Activated CD4-positive, alpha-beta memory T cell treated with anti-CD3 and anti-CD28 coated beads for 36 hours (primary cell): ENCODE measurements at places on chromosomes 13 and 19. TPM values are rescaled to one million over a fixed set of nuclear protein-coding genes. Genes with fewer than 3 reads are reported as not detected.

DNA sequence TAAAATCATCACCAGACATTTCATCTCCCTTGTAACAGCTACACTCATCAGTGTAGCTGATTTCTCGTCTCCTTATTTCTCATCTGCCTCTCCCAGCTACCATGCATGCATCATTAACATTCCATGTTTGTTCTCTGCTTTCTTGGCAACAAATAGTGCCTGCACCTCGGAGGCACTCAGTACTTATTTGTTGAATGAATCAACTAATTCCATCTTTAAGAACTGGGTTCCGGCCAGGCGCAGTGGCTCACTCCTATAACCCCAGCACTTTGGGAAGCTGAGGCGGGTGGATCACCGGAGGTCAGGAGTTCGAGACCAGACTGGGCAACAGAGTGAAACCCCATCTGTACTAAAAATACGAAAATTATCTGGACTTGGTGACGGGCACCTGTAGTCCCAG, 63.9 kb upstream of the GTF3A start:
- H3K36me3 ChIP-seq: no peaks in the 10 kb centered on the region
- no peak overlapping the region for H3K27ac ChIP-seq
- H3K4me3 ChIP-seq: no peak overlapping the region
- H3K27me3 ChIP-seq: peaks cover 18% of the 10 kb centered on the region

GRCh38 chr13:90533866-90534265, 813.6 kb upstream of the MIR17HG start:
- H3K27ac ChIP-seq: no peak overlapping the region
- H3K36me3 ChIP-seq: no peaks in the 10 kb centered on the region
- H3K4me1 ChIP-seq: no peaks in the 10 kb centered on the region
- DNase-seq: no peak
- H3K27me3 ChIP-seq: no peaks in the 10 kb centered on the region
- H3K4me3 ChIP-seq: no peak overlapping the region

GRCh38 chr13:40569024-40569350, 97.5 kb downstream of the FOXO1 start:
- H3K4me3 ChIP-seq: no peak overlapping the region
- H3K4me1 ChIP-seq: peaks cover 88% of the 10 kb centered on the region
- no peaks in the 10 kb centered on the region for H3K27me3 ChIP-seq
- no peak for DNase-seq
- no peak overlapping the region for H3K27ac ChIP-seq

- H3K4me3 ChIP-seq: no peak overlapping the region
- no peak overlapping the region for H3K27ac ChIP-seq
- DNase-seq: no peak
- H3K4me1 ChIP-seq: peaks cover 16% of the 10 kb centered on the region
- no peaks in the 10 kb centered on the region for H3K27me3 ChIP-seq
These were observed 4.9 kb downstream of the ACTMAP start for GRCh38 chr19:40745402-40745780.

GRCh38 chr19:35534803-35535480, 1.7 kb downstream of the GAPDHS start:
- H3K27ac ChIP-seq: no peak overlapping the region
- DNase-seq: no peak
- no peaks in the 10 kb centered on the region for H3K36me3 ChIP-seq
- peaks cover 13% of the 10 kb centered on the region for H3K4me1 ChIP-seq
- H3K27me3 ChIP-seq: peaks cover 28% of the 10 kb centered on the region
- no peak overlapping the region for H3K4me3 ChIP-seq

DNA sequence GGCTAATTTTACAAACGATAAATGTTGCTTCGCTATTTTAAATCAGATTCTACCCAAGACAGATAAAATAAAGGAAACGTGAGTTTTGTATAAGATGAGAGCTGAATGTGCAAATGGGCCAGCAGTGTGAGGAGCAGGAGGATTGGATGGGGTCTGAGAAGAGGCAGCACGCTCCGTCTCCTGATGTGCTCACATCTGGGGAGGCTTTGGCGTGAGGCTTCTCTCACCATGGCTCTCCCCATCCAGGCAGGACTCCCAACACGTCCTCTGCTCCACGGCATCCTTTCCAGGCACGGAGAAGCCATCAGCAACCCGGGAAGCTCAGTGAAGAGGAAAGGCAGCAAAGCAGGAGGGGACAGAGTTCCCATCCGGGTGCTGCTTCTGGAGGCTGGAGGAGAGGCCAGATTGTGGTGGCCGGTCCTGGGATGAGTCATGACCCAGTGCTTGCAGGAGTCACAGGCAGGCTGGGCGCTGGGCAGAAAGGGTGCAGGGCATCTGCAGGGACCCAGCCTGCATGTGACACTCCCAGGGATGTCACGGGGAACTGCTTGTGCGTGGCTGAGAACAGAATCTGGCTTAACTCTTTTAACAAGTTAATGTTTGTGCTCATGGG, 47.5 kb downstream of the ZNF536 start:
- H3K36me3 ChIP-seq: no peaks in the 10 kb centered on the region
- H3K4me1 ChIP-seq: no peaks in the 10 kb centered on the region
- no peaks in the 10 kb centered on the region for H3K27me3 ChIP-seq
- H3K4me3 ChIP-seq: no peak overlapping the region
- H3K27ac ChIP-seq: no peak overlapping the region

DNA sequence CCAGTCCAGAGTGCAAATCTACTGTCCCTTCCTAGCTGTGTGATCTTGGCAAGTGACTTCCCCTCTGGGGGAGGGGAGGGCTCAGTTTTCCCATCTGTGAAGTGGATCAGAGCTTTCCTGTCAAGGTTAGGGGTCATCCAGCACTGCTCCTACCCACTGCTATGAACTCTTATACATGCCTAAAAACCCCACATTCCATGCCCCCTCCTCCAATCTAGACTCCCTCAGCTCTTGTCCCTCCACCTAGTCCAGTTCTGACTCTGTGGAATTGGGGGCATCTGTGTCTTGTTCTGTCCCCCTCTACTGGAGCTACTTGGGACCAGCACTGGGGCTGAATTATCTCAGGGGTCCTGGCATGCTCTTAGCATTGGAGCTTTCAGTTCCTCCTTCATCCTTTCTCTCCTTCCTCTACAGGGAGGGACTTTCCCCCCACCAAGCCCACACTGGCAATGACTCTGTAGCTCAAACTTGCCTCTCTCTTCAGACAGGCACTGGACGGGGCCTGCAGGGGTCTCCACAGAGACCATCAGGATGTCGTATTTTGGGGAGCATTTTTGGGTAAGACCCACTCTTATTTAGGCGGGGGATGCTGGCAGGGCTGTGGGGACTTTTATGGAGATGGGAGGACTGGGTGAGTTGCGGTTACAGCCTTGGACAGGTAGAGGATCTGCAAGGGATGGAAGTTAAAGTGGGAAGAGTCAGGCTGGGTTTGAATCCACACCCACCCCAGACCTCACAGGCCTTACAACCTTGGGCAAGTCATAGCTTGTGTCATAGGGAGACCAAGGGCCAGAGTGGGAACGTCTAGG, 3.6 kb downstream of the FCHO1 start:
- DNase-seq: no peak
- no peak overlapping the region for H3K4me3 ChIP-seq
- no peaks in the 10 kb centered on the region for H3K27me3 ChIP-seq
- H3K27ac ChIP-seq: peak overlapping the region; percentile 59
- peaks cover 38% of the 10 kb centered on the region for H3K36me3 ChIP-seq

DNA sequence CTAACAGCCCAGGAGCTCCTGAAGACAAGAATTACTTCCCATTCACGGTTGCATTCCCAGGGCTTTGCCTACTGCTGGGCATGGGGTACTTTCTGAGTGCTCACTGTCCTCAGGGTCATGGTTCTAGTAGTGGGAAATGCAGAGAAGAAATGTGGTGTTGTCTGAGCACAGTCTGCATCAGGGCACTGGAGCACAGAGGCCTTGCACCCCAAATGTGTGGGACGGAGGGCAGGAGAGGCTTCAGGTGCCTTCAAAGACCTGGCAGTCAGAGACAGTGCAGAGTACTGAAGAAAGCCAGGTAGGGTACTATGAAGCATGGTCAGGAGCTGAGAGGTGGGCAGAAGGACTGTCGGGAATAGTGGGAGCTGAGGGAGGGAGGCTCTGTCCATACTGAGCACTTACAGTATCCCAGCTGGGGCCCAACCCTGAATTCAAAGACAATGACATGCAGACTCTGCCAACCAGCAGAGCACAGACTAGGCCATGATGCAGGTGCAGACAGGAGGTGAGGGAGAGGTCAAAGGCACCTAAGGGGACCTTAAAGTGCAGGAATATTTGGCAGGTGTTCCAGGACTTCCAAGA, 144.4 kb downstream of the USP12 start:
- DNase-seq: no peak
- H3K36me3 ChIP-seq: no peaks in the 10 kb centered on the region
- H3K27me3 ChIP-seq: peaks cover 28% of the 10 kb centered on the region
- H3K27ac ChIP-seq: no peak overlapping the region
- H3K4me1 ChIP-seq: peaks cover 8% of the 10 kb centered on the region

GRCh38 chr13:98445340-98446233, 131.3 kb downstream of the STK24 start:
- peak overlapping the region; percentile 83 for H3K27ac ChIP-seq
- no peaks in the 10 kb centered on the region for H3K27me3 ChIP-seq
- peak; percentile 88 for DNase-seq
- H3K36me3 ChIP-seq: peaks cover 4% of the 10 kb centered on the region

DNA sequence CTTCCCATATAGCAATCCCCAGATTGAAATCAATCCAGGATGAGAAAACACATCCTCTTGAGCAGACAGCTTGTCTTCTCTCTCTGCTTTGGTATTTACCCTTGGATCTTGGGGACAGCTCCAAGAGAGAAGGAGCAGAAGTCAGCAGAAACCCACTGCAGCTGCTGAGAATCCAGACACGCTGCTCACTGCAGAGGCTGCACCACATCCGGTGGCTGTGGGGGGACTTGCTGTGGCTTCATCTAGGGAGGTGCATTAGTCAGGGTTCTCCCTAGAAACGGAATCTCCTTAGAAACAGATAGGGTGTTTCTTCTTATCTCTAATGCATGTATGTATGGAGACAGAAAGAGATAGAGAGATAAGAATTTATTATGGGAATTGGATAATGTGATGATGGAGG, 2.7 kb downstream of the CYP4F12 start:
- peaks cover 20% of the 10 kb centered on the region for H3K4me1 ChIP-seq
- no peak overlapping the region for H3K27ac ChIP-seq
- H3K27me3 ChIP-seq: peaks cover 1% of the 10 kb centered on the region
- no peak overlapping the region for H3K4me3 ChIP-seq
- no peak for DNase-seq
- no peaks in the 10 kb centered on the region for H3K36me3 ChIP-seq

DNA sequence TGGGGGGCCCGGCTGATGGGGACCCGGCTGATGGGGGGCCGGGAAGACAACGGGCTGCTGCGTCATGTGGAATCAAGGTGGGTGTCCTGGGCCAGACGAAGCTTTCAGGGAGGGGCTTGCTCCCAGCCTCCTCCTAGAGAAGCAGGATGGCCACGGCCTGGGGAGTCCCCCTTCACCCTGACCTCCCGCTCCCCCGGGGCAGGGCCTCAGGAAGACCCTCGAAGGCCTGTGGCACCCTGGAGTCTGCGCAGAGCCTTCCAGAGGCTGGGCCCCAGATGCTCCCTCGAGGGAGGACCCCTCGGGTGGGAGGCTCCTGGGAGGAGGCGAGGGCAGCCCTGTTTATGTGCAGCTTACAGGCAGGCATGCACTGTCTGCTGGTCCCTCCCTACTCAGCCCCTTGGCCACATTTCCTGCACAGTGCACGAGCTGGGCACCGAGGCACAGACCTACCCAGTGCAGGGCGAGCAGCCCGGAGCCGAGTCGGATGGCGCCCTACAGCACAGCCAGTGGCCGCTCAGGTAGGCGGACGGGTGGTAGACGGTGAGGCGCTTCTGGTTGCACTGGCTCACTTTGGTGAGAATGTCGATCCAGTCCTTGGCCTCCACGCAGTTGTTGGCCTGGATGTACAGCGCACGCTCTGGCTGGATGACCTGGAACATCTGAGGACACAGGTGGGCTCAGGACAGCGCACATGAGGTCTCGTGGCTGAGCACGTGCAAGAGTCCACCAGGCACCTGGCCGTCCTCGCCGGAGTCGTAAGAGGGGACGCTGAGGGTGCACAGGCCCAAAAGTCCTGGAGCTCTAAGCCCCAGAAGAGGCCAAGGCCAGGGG, 22.4 kb upstream of the C13orf46 start:
- no peak overlapping the region for H3K4me3 ChIP-seq
- no peak for DNase-seq
- H3K27me3 ChIP-seq: no peaks in the 10 kb centered on the region

Gene LAIR2
- total RNA-seq: not detected

- DNase-seq: no peak
- peaks cover 20% of the 10 kb centered on the region for H3K27me3 ChIP-seq
- H3K36me3 ChIP-seq: no peaks in the 10 kb centered on the region
- H3K27ac ChIP-seq: no peak overlapping the region
- H3K4me3 ChIP-seq: no peak overlapping the region
These were observed 6.5 kb downstream of the CEBPA start for GRCh38 chr19:33295621-33296487.

Gene GRIN3B
- total RNA-seq: not detected

DNA sequence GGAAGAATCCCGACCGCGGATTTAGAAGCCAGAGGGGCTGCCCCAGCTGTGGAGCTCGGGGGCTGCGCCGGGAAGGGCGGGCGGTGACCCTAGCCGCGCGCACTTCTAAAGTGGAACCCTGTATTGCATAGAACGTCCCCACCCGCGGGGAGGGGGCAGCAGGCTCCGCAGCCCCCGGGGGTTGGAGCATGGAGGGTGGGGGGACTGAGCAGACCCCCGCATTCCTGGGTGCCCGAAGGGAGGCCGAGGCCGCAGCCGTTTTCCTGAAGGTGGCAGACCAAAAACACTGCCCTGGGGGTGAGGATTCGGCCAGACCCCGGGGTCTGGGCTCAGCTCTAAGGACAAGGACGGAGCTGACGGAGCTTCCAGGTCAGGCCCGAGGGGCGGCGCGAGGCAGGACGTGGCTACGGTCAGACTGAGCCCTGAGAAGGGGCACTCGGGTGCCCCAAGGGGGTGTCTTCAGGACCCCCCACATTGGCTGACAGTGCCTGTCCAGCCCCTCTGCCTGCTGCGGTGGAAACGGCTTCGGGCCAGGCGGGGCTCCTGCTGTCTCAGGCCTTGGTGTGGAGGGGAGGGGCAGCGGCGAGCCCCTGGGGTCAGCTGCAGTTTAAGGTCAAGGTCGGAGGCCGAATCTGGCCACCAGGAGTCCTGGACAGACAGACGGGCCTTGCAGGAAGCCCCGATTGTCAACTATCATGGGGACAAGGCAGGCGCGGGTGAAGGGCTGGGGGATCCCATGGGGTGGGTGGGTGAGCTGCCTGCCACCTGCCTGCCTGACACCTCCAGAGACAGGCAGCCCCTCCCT, 12.6 kb downstream of the MKNK2 start:
- H3K27ac ChIP-seq: no peak overlapping the region
- peak; percentile 7 for DNase-seq
- H3K4me1 ChIP-seq: peaks cover 25% of the 10 kb centered on the region
- peaks cover 21% of the 10 kb centered on the region for H3K36me3 ChIP-seq

DNA sequence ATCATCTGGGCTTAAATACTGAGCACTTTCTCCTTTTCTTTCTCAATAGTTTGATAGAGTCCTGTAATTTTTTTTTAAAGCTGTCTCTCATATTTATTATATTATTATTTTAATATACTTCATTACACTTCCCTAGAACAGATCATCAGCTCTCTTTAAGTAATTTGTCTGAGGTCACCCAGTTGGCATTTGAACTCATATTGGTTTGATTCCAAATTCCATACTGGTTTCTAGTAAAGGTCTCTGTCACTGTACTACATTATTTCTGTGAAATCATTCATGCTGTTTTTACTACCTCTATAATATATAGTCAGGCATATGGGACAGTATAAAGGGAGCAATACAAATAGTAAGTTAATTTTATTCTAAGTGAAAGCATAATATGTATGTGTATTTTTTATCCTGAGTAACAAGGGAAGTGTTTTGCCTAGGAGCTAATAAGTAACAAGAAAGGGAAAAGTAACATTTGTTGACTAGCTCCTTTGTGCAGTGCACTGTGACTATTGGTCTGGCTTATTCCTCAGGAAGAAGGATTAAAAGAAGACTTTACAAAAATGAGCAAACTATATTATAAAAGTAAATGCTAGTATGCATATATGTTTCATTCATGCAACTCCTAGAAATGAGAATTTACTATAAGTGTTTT, 14.3 kb downstream of the LPAR6 start:
- no peaks in the 10 kb centered on the region for H3K27me3 ChIP-seq
- no peak for DNase-seq

Gene PPP1R15A
- 52.0 TPM for total RNA-seq
